ENCODE measurements at places on chromosomes 2 and 18.

DNA sequence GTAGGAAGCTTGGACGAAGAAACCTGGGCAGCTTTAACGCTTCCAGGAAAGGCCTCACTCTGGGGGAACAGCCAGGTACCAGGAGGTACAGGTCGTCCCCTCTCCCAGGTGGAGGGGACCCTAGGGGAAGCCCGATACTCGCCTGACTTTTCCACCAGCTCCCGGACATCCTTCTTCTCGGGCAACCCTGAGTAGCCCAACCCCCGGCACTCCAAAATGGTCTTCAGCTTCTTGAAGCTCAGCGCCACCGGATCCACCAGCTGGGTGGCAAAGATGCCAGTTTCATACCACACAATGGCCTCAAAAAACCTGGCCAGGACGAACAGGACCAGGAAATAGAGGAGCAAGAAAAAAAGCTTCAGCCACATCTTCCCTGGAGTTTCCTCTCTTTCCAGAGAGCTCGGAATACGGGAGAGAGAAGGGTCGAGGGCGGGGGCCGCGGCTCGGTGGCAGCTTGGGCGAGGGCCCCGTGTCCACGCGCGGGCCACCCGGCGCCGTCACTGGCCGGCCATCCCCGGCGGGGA, 1.1 kb downstream of the RNF103 start:
- DNase-seq: peak; percentile 49

DNA sequence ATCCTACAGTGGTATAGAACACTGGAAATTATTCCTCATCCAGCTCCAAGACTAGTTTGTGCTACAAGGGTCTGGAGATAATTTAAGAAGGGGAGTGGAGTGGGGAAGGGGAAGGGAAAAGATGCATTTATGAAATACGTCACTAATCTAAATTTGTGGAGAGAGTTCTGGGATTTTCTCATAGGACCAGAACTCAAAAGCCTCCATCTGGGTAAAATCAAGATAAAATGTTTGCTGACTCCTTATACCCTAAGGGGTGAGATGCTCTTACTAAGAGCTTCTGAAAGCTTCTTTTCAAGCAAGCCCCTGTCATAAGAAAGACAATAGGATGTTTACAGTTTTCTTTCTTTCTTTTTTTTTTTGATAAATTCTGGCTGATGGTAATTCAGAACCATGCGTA, 88.5 kb upstream of the RBMS1 start:
- no peak for DNase-seq

- no peak for DNase-seq
These were observed 112.4 kb upstream of the DDX18 start for GRCh38 chr2:117702098-117702497.

DNA sequence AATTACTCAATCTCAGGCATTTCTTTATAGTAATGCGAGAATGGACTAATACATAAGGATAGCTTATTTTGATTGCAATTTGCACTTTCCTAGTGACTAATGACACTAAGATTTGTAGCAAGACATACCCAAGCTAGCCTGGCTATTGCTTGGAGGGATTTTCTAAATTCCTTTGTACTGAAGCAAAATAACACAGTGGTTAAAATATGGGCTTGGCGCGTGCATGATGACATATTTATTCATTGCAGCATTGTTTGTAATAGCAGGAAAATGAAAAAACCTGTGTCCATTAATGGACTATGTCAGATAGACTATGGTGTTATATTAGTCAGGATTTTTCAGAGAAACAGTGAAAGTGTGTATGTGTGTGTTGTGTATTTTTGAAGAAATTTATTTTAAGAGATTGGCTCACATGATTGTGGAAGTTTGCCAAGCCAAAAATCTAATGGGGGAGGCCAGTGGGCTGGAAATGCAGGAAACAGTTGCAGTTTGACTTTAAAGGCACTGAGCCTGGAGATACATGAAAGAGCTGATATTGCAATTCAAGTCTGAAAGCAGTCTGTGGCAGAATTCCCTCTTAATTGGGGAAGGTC, 16.7 kb upstream of the LAPTM4A start:
- peak; percentile 28 for DNase-seq

GRCh38 chr18:3097082-3097481, 84.1 kb upstream of the LPIN2 start:
- DNase-seq: no peak
